GM23248 (cell line): ENCODE measurements at places on chromosomes 12 and 14.

GRCh38 chr12:18375131-18375530 lies 113.8 kb downstream of the PIK3C2G start:
- DNase-seq: peak; percentile 1

DNA sequence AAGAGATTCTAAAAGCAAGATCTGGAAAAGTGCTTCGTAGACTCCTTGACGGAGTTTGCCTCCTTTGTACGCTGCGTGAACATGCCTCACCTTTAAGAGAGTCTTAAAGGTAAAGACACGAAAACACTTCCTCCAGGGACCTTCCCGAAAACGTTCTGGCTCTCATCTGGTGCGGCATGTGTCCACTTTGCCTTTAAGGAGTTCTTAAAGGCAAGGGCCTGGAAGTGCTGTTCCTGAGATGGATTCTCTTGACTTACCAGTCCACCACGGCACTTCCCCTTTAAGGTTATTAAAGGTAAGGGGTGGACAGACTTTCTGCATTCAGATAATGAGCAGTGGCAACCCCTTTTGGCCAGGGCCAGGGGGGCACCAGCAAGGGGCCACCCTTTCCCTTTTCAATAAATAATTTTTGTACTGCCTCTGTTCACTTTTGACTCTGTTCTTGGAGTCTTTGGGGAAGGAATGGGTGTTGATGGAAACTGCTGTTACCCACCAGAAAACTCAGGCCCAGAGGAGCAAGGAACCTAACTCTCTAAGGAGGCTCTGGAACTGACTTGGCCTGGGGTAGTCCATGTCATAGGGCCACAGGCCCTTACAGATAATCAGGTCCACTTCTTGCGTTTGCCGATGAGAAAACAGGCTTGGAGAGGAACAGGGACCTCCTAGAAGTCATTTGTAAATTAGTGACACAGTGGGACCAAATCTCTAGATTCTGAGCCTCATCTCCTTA lies 4.4 kb downstream of the REM2 start:
- DNase-seq: peak; percentile 69

- DNase-seq: no peak
These were observed 58.0 kb upstream of the RTRAF start for GRCh38 chr14:51931308-51931707.

DNA sequence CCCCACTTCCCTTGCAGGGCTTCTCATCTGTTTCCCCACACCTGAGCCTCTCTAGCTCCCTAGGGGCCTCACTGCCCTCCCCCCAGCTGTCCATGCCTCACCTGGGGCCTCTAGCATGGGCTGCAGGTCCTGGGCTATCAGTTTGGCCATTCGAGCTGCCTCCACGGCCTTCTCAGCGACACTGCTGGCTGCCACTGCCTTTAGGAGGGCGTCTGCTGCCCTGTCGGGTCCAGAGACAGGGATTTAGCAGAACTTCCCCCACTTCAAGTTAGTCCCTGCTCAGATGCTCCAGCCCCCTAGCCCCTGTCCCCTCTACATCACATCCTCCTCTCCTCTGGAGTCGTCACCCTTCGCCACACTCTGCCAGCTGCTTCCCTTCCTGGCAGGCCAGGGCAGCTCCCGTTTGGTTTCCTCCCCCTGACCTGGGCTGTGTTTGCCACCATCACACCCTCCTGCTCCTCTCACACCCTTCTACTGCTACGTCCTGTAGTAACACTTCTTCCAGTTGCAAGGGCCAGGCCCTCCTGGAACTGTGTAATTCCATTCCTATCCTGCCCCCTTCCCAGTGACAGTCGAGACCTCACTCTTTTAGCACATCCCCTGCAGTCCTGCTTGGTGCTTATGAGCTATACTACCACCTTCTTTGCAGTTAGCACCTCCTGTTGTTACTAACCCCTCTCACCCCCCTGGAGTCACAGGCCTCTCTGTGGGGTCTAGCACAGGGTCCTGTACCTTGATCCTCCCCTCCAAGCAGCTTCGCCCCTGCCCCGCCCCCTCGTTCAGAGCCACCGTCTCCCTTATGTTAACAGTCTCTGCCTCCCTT lies 4.3 kb upstream of the AP1G2 start:
- no peak for DNase-seq
